A549 (cell line): ENCODE measurements at places on chromosomes 1 and 21. TPM values are rescaled to one million over a fixed set of nuclear protein-coding genes. Genes with fewer than 3 reads are reported as not detected.

Gene CLDN17
- polyA plus RNA-seq: not detected in 3 replicates

DNA sequence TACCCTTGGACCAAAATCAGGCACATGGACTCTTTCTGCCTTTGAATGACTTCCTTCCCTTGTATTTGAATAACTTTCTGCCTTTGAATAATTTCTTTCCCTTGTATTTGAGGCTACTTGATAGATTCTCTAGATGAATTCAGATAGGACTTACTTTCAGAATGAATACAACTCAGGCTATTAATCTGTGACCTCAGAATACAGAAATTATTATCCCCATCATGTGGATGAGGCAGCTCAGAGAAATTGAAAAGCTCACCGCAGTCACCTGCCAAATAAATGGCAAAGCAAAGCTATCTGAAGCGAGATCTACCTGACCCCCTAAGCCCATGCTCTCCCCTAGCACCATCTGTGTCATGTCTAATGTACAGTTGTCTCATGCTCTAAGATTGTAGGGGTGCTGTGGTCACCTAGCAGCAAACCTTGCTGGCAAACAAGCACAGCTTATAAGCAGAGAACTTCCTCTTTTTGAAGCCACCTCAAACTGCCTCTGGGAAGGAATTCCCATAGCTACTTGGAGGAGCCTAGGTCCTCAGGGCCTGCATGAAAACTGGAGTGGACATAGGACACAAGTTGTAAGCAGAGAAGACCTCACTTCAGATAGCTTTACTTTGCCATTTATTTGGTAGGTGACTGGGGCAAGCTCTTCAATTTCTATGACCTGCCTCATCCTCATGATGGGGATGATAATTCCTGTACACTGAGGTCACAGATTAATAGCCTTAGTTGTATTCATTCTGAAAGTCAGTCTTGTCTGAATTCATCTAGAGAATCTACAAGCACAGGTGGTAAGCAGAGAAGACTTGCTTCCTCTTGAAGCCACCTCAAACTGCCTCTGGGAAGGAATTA is 66.1 kb downstream of the FASLG start:
- DNase-seq: no peak

Gene PGBD5
- polyA plus RNA-seq: 0.24 to 0.66 TPM (median 0.47 TPM) in 3 replicates

Gene CD48
- polyA plus RNA-seq: not detected in 3 replicates

GRCh38 chr1:203511930-203512329 is 18.0 kb downstream of the OPTC start:
- DNase-seq: no peak

DNA sequence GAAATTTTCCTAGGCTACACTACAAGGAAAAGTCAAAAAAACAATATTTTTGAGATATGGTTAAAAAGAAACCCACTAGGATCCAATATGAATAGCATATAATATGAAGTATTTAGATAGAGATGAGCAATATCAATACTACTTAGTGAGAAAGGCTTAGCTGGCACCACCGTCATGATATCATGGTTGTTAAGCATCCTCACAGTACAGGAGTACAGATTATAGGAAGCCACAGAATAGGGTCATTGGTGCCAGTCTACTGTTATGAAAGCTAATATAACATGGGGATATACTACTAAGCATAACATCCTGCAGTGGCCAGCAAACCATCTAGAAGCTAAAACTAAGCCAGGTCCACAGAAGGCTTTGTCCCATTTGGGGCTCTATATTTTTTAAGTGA is 28.4 kb upstream of the NRIP1 start:
- no peak for DNase-seq

Gene GSTM1
- polyA plus RNA-seq: not detected in 3 replicates

Gene LUZP1
- polyA plus RNA-seq: 17.9 to 18.2 TPM (median 18.0 TPM) in 3 replicates

Gene CYP4A11
- polyA plus RNA-seq: not detected in 3 replicates

Gene CRYBG2
- 2.3 to 2.7 TPM (median 2.4 TPM) in 3 replicates for polyA plus RNA-seq

Gene TTC39A
- polyA plus RNA-seq: 1.4 to 2.0 TPM (median 1.7 TPM) in 3 replicates

- peak; percentile 52 for DNase-seq
These were observed 3.9 kb upstream of the PRKCZ start for GRCh38 chr1:2046174-2046917.

Gene KCND3
- polyA plus RNA-seq: 0.01 to 0.04 TPM in 2 of 3 replicates, not detected in the other

DNA sequence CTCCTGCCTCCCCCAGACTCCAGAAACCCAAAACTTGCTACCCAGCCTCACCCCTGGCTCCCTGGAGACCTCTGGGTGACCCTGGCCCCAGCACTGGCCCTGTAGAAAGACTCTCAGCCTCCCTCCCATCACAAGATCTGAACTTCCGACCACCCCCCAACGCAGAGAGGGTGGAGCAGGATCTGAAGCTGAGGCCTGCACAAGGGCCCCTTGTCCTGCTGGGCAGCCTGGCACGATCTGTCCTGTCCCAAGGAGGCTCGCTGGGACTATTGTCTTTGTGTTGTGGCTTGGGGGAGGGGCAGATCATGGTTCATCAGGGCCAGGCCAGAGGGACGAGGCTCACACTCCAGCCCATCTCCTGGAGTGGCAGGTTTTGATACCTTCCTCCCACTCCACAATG is 20.0 kb downstream of the PHLDA3 start:
- DNase-seq: no peak

- no peak for DNase-seq
These were observed 35.2 kb downstream of the SCYL3 start for GRCh38 chr1:169858467-169858866.

DNA sequence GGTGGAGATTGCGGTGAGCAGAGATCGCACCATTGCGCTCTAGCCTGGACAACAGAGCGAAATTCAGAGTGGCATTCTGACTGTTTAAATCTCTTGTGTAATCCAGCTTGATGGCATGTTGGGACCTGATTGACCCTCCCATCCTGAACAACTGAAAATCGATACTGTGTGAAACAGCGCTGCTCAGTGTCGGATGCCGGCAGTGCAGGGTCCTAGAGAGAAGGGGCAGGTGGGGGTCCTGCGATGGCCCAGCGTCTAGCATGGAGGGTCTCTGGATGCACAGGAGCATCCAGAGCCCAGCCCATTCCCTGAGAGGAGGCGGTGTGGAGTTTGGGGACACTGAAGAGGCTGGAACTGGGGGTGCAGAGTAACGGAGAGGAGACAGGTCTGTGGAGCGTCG is 15.8 kb downstream of the AGT start:
- no peak for DNase-seq

DNA sequence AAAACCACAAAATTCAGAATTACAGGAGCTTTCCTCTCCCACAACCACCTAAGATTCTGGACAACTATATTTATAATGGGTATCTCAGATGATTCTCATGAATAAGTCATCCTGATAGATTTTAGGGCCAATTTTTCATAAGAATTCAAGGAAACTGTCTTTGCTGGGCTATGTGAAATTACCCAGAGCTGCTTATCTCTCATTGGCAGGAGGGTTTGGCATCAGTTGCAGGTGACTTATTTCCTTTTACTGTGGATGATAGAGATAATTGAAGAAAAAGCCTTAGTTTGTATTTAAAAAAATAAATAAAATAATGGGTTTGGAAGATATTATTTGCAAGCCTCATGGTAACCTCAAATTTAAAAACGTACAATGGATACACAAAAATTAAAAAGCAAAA is 38.2 kb upstream of the WDR26 start:
- DNase-seq: no peak

Gene CCDC181
- 0.14 to 0.26 TPM (median 0.20 TPM) in 3 replicates for polyA plus RNA-seq

- no peak for DNase-seq
These were observed 7.0 kb downstream of the TMEM63A start for GRCh38 chr1:225875044-225875815.

DNA sequence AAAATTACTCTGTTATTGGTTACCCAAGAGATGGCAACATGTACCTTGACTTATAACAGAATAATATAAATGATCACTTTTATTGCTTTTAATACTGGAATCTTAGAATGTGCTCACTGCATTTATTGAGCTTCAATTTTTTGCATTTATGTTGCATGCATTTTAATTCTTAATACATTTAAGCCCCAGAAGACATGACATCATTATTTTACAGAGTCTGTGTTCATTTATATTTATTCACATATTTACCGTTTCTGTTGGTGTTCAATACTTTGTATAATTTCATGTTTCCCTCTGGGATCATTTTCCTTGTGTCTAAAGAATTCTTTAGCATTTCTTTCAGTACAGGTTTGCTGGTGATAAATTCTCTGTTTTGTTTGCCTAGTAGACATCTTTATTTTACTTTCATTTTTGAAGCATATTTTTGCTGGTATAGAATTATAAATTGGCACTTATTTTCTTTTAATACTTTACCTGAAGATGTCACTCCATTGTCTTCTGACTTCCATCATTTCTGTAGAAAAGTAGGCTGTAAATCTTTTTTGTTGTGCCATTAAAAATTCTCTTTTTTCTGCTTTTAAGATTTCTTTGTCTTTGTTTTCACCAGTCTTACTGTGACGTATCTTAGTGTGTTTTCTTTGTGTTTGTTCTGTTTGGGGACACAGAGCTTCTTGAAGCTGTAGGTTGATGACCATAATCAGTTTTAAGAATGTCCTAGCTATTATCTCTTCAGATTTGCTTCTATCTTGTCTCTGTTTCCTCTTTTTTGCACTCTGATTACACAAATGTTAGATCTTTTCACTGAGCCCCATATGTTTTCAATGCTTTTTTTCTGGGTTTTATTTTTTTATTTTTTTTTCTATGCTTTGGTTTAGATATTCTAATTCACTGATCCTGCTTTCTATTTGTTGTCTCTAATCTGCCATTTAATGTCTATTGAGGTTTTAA is 26.9 kb downstream of the DISP3 start:
- no peak for DNase-seq

- no peak for DNase-seq
These were observed 39.7 kb downstream of the SLC35A3 start for GRCh38 chr1:100009458-100009857.

- no peak for DNase-seq
These were observed 2.4 kb upstream of the SHISA4 start for GRCh38 chr1:201886103-201886885.

- DNase-seq: no peak
These were observed 76.3 kb downstream of the KCNT2 start for GRCh38 chr1:196531737-196532524.

DNA sequence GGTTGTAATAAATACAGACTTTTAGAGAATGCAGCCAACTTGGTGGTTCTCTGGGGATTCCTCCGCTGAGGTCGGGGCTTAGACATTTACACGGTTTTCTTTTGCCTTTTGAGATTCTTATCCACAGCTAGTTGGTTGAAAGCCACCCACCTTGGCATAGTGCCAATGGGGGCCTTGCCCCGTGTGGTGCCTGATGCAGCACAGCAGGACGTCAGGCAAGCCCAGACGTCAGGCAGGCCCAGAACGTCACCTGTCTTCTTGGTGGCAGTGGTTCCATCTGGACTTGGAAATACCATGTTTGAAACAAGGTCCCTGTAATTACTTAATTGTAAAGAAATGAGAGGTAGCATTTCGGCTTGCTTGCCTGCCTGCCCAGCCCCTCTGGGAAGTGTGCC is 78.5 kb downstream of the GALNT2 start:
- DNase-seq: no peak

Gene E2F2
- polyA plus RNA-seq: 3.4 to 3.9 TPM (median 3.4 TPM) in 3 replicates

Gene OR2L5
- polyA plus RNA-seq: not detected in 3 replicates

DNA sequence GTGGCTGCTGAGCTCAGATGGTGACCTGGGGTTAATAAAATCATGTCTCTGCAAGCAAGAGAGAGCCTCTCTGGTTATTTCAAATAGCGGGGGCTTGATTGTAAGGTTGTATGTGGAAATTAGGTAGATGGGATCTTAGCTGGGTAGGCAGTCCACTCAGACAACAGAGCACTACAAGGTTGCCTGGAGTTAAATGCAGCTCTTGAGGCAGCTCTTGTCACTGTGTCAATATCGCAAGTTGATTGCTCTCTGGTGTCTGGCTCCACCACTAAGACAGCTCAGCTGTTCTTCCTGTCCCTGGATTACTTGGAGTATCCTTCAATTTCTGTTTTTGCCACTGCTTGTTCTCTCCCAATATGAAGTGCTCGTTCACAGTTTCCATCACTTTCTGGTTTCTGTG is 93.8 kb downstream of the C21orf91 start:
- DNase-seq: no peak

- DNase-seq: peak; percentile 42
These were observed 154.5 kb downstream of the DENND1B start for GRCh38 chr1:197620714-197621163.

GRCh38 chr1:107842241-107842640 is 122.7 kb downstream of the VAV3 start:
- DNase-seq: no peak

- no peak for DNase-seq
These were observed 1.2 kb upstream of the CD1D start for GRCh38 chr1:158179301-158180041.

- no peak for DNase-seq
These were observed 21.3 kb downstream of the BACH1 start for GRCh38 chr21:29320031-29320430.

Gene OR2T12
- not detected in 3 replicates for polyA plus RNA-seq

Gene ACTN2
- polyA plus RNA-seq: not detected in 3 replicates

DNA sequence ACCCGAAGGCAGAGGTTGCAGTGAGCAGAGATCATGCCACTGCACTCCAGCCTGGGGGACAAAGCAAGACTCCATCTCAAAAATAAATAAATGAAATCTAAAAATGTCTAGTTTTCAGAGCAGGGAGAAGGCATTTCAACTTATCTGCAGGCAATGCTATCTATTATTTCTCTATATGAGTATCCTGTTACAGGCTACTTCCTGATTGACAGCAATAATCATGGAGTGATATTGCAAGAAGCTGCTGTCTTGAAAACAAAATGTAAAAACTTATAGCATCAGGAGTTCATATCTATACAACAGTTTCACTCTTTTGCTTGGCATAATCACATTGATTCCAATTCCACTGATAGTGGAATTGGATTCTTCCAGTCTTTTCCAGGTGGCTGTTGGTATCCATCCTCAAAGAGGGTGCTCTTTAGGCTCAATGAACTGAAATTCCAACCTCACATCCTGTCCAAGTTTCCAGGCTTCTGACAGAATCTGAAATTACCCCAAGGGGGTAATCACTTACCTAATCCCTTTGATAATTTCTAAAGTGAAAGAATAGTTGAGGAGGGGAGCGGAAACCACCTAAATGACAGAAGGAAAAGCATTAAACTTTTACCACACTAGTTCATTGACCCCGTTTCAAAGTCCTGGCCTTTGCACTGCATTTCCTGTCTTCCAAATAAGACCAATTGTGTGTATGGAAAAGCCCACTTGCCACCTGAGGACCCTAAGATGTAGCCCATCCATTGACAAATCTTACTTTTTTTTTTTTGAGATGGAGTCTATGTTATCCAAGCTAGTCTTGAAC is 107.6 kb downstream of the GLUL start:
- DNase-seq: no peak

DNA sequence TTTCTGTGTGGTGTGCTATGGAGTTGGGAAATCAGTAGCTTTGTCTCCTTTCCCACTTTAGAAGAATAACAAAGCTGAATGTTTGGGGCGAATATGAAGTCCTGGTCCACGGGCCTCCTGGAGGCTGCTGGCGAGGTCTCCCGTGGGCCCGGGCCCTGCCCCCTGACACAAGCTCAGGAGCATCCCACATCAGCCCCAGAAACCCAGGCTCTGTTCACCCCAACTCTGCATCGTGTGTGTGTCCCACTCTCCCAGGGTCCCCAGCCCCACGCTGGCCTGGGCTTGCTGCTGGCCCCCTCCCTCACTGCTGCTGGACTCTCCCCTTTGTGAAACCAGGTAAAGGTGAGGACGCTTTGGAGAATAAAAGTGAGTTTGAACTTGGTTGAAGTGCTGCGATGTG is 8.1 kb downstream of the PRDM16 start:
- no peak for DNase-seq

Gene ADAMTS1
- polyA plus RNA-seq: 0.12 to 0.18 TPM (median 0.17 TPM) in 3 replicates
